ENCODE measurements at places on chromosomes 7 and 10.

GRCh38 chr7:17307000-17307399 is 8.5 kb downstream of the AHR start:
- no peak for DNase-seq

DNA sequence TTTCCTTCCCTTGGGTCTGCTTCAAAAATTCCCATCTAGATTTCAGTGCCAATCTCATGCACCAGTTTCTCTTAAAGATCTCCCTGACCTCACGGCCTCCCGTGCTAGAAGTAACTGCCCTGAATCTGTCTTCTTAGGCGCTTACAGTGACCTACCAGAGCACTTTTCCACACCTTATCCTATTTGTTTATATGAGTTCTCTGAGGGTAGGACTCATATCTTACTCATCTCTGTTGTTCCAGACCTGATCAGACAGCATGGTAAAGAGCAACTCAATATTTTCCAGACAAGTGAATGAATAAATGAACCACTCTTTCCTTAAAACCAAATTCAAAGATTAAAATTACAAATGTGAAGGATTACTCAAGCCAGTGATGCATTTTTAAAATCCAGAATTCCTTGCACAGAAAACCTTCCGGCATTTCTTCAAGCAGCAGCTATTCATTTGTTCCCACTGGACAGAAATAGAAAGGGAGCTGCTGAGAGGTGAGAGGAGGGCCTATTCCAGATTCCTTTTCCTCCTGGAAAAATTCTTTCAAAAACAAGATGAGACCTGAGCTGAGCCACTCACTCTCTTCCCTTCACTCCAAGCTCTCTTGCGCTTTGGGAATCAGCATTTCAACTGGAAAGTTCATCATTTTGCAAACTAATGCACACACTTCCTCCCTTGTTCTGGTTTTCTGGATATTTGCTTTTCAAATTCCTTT is 94.6 kb downstream of the ELMO1 start:
- DNase-seq: no peak

GRCh38 chr7:47227762-47228177 is 354.1 kb downstream of the TNS3 start:
- peak; percentile 55 for DNase-seq

- DNase-seq: no peak
Observed at GRCh38 chr7:136919820-136920219, 51.4 kb downstream of the CHRM2 start.

DNA sequence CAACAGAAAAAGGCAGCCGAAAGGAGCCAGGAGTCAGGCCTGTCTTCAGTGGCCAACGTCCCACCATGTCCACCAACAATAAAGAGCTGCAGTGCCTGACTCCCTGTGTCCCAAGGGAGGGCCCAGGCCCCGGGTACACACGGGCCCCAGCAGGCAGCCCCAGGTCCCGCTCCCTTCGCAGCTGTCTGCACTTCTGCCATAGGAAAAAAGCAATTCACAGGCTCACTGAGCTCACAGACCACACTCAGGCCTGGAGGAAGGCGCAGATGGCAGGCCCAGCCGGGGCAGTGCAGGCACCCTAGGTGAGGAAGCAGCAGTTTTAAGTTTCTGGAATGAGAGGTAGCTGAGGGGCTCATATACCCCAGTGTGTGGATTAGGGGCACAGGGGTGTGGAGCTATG is 100.5 kb downstream of the PRKAG2 start:
- DNase-seq: no peak

DNA sequence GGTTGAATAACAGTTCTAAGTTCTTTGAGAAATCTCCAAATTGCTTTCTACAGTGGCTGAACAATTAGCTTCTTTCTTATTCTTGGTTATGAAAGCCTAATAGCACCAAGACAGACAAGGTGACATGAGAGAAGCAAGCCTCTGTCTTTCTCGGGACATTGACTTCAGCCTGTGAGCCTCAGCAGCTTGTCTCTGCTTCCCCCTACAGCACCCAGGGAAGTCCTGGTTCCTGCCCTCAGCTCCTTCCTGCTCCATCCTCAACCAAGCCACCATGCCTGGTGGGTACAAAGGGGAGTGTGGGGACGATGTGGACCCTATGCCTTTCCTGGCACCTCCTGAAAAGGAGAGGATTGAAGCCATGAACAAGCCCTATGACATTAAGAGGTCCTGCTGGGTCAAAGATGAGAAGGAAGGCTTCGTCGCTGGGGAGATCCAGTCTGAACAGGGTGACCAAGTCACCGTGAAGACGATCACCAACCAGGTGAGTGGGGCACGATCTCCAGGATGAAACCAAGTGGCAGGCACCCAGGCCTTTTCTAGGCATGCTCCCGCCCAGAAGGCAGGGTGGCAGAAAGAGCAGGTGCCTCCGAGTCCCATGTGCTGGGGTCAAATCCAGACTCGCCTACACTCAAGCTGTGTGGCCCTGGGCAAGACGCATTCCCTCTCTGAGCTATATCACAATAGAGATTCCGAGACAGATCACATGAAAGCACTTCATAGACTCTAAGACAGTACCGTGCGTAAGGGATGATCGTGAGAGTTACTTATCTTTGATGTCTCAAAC is 30.8 kb upstream of the KPNA7 start:
- no peak for DNase-seq

DNA sequence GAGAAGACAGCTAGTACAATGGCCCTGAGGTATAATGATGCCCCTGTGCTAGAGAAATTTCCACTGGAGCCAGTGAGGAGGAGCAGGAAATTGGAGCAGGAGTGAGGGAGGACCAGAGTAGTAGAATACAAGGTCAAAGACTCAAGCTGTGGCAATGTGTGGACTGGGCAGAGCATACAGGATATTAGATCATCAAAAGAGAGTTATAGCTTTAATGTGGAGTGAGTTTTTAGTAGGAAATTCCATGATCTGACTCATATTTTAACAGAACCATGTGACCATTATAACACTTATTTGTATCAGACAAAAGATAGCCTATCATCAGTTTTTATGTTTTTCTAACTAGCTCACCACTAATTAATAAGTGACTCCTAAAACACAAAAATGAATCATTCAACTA is 154.1 kb downstream of the DGKB start:
- DNase-seq: no peak

DNA sequence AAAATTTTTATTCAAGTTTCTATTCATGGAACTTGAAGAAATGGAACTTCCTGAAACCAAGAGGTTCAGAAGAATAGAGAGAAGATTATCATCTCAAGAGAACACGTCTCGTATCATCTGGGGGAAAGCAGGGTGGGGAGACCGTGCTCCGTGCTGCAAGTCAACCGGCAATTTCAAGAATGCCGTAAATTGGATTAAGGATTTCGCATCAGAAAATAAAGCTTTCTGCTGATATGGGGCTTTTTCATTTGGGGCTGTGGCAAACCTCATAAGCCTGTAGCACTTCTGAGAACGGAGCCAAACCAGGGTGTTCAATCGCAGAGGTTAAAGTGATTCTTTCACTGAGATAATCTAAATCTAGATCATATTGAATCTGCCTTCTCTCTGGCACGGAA is 150.1 kb upstream of the NPS start:
- DNase-seq: no peak

DNA sequence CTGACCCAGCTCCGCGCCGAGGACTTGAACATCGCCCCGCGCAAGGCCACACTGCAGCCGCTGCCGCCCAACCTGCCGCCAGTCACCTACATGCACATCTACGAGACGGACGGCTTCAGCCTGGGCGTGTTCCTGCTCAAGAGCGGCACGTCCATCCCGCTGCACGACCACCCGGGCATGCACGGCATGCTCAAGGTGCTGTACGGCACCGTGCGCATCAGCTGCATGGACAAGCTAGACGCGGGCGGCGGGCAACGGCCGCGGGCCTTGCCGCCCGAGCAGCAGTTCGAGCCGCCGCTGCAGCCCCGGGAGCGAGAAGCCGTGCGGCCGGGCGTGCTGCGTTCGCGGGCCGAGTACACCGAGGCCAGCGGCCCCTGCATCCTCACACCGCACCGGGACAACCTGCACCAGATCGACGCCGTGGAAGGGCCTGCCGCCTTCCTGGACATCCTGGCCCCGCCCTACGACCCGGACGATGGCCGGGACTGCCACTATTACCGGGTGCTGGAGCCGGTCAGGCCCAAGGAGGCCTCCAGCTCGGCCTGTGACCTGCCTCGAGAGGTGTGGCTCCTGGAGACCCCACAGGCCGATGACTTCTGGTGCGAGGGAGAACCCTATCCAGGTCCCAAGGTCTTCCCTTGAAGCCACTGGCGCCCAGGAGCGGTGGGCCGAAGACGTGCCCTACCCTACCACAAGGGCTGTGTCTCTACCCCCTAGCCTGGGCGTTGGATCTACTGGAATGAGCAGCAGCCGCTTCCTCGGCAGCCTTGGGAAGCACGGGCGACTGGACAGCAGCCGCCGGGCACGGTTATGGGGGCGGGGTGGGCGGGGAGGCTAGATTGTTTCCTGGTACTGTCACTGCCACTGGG is 945 bp downstream of the ADO start:
- peak; percentile 76 for DNase-seq

- DNase-seq: no peak
Observed at GRCh38 chr10:68171539-68172080, 60.3 kb downstream of the ATOH7 start.

GRCh38 chr10:16799621-16800020 is 17.6 kb downstream of the RSU1 start:
- no peak for DNase-seq

DNA sequence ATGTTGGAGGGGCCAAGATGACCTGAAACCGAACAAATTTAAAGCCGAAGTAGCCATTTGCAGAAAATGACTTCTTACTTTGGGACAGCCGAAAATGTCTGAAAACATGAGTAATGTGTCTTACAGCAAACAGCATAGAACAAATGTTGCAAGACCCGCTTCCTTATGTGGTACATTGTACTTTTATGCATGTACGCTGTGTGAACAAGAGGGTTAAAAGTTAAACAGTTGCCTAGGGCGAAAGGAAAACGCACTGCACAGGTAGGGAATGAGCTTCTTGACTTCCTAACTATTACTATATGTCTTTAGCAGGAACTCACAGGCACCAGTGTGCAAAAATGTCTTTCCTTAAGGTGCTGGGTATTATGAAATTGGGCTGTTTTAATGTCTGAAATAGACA is 303.5 kb upstream of the MGMT start:
- no peak for DNase-seq

GRCh38 chr10:104690959-104691358 is 49.9 kb downstream of the SORCS3 start:
- no peak for DNase-seq

- DNase-seq: no peak
Observed at GRCh38 chr7:44258423-44258760, 57.6 kb downstream of the YKT6 start.

DNA sequence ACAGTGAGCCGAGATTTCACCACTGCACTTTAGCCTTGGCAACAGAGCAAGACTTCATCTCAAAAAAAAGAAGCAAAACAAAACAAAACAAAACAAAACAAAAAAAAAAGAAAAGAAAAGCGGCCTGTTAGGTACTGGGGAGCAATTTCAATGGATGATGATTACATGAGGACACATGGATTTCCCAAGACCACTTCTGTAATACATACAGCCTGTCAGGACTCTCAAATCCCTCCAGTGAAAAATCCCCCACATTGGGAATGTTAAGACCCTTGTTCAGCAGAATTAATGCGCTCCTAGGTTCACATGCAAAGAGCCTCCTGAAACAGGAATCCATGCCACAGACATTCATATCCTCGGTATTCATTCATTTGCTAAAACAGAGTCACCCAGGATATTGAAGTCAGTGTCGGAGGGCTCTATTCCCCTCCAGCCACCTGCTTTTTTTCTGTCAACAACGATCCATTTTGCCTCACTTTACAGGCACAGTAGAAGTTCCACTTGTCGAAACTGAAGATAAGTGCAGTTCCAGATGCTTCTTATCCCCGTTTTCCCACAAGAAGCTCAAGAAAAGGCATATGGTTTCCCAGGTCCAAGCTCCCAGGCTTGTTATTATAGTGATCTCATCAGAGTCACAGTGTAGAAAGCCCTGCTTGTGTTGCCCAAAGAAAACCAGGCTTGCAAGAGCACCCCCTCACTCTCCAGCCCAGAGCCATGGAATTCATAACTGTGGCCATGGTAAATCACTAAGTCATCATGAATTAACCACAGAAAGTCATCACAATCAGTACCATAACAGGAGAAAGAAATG is 20.2 kb downstream of the SLC16A12 start:
- DNase-seq: no peak

- DNase-seq: no peak
Observed at GRCh38 chr7:85068799-85069198, 118.1 kb downstream of the SEMA3D start.

- DNase-seq: no peak
Observed at GRCh38 chr7:16564023-16564380, 37.4 kb downstream of the LRRC72 start.

DNA sequence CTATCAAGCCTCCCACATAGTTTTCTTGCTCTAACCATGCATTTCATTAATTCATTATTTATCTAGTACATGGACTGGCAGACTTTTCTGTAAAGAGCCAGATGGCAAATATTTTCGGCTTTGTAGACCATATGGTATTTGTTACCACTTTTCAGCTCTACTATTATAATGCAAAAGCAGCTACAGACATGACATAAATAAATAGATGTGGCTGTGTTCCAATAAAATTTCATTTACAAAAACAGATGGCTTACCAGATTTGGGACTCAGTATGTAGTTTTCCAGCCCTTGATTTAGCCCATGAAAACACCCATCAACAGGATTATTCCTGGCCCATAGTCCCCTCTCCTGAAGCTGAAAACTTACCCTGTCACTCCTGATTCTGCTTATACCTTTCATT is 32.1 kb downstream of the PLCE1 start:
- no peak for DNase-seq

GRCh38 chr10:43708262-43708661 is 59.6 kb upstream of the ZNF32 start:
- no peak for DNase-seq

- DNase-seq: peak; percentile 42
Observed at GRCh38 chr10:13765641-13766341, 179.0 kb downstream of the PRPF18 start.

DNA sequence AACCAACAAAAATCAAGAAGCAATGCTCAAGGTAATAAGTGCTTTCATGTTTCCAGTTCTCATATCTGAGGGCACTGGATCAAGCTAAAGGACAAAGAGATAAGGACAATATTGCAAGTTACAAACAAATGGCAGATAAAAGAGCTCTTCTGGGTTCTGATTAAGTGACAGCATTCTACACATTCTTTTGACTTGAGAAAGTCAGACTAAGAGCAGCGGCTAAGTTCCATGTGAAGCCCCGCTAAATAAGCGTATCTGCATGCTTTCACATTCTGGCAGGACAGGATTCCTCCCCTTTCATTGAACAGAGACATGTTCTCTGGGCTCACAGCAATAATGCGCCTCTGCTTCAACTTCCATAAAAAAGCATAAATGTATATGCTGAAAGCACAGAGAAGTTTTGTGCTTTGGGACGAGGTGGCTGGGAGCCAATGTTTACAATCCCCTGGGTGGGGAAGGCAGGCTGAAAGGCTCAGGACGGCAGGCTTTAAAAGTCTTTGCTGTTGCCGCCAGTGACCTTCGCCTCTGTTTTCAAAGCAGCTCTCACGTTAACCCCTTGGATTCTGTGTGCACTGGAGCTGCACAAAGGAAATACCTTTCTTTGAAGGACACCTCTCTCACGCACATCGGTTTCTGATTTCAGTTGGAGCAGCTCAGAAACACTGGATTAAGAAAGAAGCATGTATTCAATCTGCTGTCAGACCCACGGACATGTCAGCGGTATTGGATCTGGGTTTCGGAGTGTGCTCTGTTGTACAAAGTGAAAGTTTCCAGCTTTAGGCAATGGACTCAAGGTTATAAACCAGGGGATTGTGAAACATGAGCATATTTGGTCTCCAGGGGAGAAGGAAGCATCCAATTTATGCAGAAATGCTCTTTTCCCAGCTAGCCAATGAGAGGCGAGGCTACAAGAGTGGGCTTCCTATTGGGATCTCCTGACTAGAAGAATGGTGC is 105.4 kb upstream of the FAM133B start:
- peak; percentile 89 for DNase-seq

Measured in ELF-1 (cell line).